Activated B cell treated with CpG ODN at 0.5 μM for 24 hours (primary cell): ENCODE measurements at places on chromosomes 16 and 17.

GRCh38 chr17:48869821-48870318 is 22.7 kb upstream of the ATP5MC1 start:
- no peak for DNase-seq

DNA sequence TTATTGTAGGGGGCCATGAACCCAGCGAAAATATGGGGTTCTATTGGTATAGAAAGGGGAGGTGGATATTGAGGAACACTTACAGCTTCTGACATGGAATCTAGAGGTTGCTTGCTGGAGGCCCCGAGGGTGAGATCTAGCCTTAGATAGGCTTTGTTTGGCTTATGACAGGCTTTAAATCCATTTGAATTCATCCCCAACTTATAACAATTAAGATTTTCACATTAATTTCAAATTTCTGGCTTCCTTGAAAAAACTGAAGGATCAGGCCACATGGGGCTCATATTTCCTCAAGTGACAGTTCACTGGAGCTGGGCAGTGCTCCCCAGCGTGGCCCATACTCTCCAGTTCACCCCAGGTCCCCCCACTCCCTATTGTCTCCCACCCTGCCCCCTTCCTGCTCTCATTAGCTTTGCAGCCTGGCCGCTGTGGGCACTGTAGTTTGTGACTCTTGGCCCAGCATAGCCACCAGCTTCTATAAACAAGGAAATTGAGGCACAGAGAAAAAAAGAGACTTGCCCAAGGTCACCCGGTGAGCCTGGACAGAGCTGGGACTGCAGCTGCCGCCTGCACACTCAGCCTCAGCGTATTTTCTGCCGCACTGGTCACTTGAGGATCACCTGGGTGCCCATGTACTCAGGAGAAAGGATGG is 19.8 kb upstream of the ADGRG1 start:
- DNase-seq: no peak

- DNase-seq: no peak
These were observed 38.8 kb downstream of the BAHCC1 start for GRCh38 chr17:81434072-81434471.

DNA sequence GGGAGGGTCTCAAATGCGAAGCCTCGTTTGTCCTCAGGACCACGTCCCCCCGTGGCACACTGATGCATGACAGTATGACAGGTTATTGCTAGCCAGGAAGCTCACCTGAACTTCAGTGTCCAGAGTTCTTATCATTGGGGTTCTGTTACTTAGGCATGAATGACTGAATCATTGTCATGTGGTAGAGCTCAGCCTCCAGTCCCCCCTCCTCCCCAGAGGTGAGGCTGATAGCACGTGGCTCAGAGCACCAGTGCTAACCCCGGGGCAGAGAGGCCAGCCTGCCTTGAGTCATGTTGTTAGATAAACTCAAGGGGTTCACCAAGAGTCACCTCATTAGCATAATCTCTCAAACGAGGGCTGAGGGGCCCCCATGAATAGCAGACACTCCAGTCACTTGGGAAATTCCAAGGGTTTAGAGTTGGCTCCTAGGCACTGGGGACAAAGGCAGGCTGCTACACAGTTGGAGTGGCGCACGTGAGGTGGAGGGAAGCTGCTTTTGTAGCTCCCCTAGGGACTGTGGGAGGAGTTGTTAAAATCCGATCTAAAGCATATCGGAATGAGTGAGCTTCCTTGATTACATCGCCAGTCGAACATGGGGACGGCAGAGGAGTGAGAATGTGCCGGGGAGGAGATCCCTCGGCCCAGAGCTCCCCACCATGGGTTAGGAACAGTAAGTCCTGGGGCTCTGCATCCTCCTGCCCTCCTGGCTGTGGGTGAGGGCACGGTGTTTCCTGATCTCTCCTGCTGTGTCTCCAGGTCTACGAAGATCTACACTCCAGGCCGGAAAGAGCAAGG is 18.2 kb downstream of the DHX38 start:
- no peak for DNase-seq

GRCh38 chr17:73399056-73399455 is 87.3 kb upstream of the CDC42EP4 start:
- no peak for DNase-seq

DNA sequence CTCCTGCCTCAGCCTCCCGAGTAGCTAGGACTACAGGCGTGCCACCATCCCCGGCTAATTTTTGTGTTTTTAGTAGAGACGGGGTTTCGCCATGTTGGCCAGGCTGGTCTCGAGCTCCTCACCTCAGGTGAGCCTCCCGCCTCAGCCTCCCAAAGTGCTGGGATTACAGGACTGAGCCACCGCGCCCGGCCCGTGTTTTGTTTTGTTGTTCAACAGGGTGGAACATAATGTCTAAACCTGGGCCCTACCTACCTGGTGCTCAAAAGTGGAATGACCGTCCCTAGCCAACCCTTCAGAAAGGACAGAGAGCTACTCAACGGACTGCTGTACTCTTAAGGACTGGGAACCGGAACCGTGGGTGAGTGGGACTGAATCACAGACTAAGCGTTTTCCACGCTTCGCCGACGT is 772 bp upstream of the KIF22 start:
- no peak for DNase-seq
